Foreskin keratinocyte (primary cell): ENCODE measurements at places on chromosomes 6 and 20.

- DNase-seq: no peak
Observed at GRCh38 chr6:137795501-137795900, 71.6 kb upstream of the TNFAIP3 start.

GRCh38 chr6:16292942-16293341 is 54.6 kb downstream of the GMPR start:
- peak; percentile 9 for DNase-seq

DNA sequence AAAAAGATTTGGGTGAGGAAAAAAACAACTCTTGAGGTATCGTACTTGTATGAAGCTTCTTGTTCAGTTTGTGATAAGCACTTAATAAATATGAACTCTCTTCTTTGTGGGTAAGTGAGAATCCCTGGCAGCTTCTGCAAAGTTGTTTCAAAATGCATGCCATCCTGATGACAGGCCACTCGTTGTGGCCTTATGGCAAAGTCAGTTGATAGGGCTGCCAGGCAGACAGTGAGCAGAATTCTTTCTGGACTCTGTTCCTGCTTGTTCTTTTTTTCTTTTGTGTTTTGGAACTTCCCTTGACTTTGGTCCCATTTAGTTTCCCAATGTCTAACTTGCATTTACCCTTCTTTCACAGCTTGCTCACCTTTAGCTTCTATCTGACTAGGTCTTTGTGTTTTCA is 983.5 kb upstream of the FLRT3 start:
- DNase-seq: peak; percentile 77

DNA sequence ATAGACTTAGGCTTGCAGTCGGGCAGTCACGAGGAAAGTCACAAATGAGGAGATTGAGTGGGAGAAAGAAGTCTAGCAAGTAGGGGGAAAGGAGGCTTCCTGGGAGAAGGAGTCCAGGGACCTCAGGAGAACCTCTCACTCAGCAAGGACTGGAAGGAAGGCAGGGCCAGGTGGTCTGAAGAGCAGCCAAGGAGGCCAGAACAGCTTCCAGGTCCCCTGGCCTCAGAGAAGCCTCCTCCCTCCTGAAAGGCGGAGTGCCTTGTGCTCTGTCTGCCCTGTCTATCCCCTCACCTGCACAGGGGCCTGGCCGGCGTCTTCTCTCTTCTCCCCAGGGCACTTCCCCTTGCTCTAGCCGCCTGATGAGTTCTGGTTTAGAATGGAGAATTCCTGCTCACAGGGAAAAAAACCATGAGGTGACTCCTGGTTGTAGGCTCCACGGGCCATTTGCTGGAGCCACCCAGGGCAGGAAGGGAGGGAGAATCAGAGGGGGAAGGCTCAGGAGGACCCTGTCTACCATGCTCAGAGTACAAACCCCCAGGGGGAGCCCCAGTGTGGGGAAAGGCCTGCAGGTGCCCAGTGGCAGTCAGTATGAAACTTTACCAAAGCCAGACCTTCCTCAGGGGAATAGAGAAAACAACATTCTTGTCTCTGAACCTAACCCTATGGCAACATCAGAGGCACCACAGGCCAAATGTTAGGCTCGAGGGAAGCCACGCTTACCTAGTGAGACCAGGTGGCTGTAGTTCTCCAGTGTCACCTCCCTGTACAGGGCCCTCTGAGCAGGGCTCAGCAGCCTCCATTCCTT is 11.2 kb downstream of the ZNF337 start:
- DNase-seq: no peak

- no peak for DNase-seq
Observed at GRCh38 chr6:138588805-138589434, 89.6 kb upstream of the NHSL1 start.

- no peak for DNase-seq
Observed at GRCh38 chr6:150314230-150315188, 54.3 kb upstream of the IYD start.

- no peak for DNase-seq
Observed at GRCh38 chr20:19872001-19872400, 113.9 kb downstream of the RIN2 start.

- DNase-seq: no peak
Observed at GRCh38 chr6:148735989-148736388, 10.8 kb upstream of the UST start.
